ENCODE measurements at places on chromosomes 12 and 14. TPM values are rescaled to one million over a fixed set of nuclear protein-coding genes. Genes with fewer than 3 reads are reported as not detected.

GRCh38 chr12:14982991-14983390 lies 10.1 kb downstream of the PDE6H start:
- H3K36me3 ChIP-seq: no peaks in the 10 kb centered on the region
- peak overlapping the region; percentile 23 for H3K27ac ChIP-seq
- peaks cover 42% of the 10 kb centered on the region for H3K4me1 ChIP-seq
- DNase-seq: peak; percentile 67

DNA sequence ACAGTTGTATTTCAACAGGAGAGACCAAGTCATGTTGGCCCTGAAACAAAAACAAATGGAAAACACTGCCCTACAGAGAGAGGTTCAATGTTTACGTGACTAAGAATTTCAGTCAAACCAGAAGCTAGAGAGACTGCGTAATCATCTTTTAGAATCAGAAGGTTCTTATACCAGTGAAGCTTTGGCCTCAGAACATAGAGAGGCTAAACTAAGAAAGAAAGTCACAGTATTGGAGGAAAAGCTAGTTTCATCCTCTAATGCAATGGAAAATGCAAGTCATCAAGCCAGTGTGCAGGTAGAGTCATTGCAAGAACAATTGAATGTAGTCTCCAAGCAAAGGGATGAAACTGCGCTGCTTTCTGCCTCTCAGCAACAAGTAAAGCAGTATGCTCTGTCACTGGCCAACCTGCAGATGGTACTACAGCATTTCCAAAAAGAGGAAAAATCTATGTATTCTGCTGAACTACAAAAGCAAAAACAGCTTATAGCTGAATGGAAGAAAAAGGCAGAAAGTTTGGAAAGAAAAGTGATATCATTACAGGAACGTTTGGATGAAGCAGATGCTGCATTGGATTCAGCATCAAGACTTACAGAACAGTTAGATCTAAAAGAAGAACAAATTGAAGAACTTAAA lies 32.5 kb upstream of the NUAK1 start:
- H3K4me1 ChIP-seq: no peaks in the 10 kb centered on the region
- H3K4me3 ChIP-seq: no peak overlapping the region
- H3K27me3 ChIP-seq: peaks cover 23% of the 10 kb centered on the region
- no peaks in the 10 kb centered on the region for H3K36me3 ChIP-seq
- H3K27ac ChIP-seq: no peak overlapping the region
- DNase-seq: no peak

DNA sequence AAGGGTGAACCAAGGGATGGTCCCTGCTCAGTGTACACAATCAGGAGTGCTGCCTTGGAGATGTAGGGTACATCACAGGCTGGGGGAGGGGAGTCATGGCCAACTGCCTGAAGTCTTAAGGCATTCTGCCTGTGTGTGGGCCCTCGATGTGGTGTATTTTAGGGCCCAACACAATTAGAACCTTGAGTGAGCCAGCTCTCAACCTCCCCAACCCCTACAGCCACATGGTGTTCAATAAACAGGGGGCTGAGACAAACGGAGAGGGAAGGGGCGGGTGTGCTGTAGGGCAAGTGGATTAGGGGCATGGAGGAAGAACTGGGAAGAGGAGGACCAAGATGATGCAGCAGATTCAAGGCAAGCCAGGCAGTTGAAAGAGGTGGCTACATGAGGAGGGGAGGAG lies 8.6 kb upstream of the CHD4 start:
- H3K27me3 ChIP-seq: no peaks in the 10 kb centered on the region
- H3K4me3 ChIP-seq: no peak overlapping the region
- H3K4me1 ChIP-seq: peaks cover 34% of the 10 kb centered on the region
- H3K27ac ChIP-seq: peak overlapping the region; percentile 14
- peaks cover 2% of the 10 kb centered on the region for H3K36me3 ChIP-seq

GRCh38 chr12:3554371-3555115 lies 63.5 kb downstream of the PRMT8 start:
- no peaks in the 10 kb centered on the region for H3K4me1 ChIP-seq
- no peak overlapping the region for H3K27ac ChIP-seq
- H3K27me3 ChIP-seq: peaks cover 5% of the 10 kb centered on the region

The NELL2 gene
- total RNA-seq: 27.5 TPM

- H3K27ac ChIP-seq: no peak overlapping the region
- H3K4me1 ChIP-seq: no peaks in the 10 kb centered on the region
- H3K36me3 ChIP-seq: no peaks in the 10 kb centered on the region
- no peak overlapping the region for H3K4me3 ChIP-seq
Measured at GRCh38 chr14:19823178-19823577, 19.6 kb downstream of the OR4N2 start.
